RWPE1 (cell line): ENCODE measurements at places on chromosomes 3 and 15.
A peak's percentile ranks its signal among the peaks of the same experiment; 100 is the strongest.

DNA sequence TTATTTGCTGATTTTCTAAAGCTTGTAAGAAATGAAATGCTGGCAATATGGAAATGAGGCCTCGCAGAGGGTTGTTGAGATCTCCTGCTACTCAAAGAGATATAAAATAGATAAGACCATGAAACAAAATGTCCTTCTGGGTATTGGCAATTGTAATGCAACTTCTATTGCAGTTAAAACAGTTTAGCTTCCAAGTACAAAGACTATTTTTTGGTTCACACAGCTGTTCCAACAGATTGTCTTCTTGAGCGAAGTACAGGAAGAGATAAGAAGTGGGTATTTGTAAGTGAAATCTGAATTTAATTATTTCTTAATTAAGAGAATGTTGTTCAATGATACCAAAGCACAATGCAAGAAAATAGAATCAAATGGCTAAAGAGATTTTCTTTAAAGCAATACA lies 801.5 kb upstream of the GBE1 start:
- no peak for DNase-seq

- no peak for DNase-seq
These were observed 55.2 kb downstream of the IQSEC1 start for GRCh38 chr3:13018043-13018451.

DNA sequence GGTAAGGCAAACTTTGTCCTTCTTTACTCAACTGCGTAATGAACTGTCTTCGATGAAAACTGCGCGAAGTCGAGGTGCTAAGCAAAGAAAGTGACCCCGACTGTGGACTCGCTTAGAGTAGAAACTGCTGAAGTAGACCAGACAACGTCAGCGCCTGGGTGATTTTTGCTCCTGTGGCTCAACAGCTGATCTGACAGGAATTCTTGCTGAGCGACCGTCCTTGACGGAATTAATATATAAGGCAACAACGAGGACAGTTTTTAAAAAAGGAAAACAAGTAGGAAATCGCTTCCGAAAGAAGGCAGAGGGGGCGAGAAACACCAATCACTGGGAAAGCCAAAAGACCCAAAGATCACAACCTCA lies 541 bp downstream of the RPS27L start:
- DNase-seq, result peak; percentile 30

DNA sequence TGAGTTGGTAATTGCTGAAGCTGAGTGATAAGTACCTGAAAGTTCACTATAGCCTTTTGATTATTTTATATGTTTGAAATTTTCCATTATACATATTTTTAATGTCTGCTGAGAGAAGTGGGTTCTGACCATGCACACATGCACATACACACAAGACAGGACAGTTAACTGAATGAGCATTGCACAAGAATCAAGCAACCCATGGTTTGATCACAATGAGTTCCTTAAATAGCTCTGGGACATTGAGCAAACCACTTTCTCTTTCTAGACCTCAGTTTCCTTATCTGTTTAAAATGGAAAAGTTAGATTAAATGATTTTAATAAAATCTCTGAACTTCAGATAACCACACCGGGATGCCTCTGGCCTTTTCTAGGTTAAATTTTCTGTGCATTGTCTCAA lies 26.7 kb downstream of the SNTN start:
- no peak for DNase-seq

- DNase-seq, result no peak
These were observed 418.6 kb downstream of the TUSC7 start for GRCh38 chr3:117128133-117128532.

- no peak for DNase-seq
These were observed 157.6 kb downstream of the OR4M2 start for GRCh38 chr15:22237891-22238275.

DNA sequence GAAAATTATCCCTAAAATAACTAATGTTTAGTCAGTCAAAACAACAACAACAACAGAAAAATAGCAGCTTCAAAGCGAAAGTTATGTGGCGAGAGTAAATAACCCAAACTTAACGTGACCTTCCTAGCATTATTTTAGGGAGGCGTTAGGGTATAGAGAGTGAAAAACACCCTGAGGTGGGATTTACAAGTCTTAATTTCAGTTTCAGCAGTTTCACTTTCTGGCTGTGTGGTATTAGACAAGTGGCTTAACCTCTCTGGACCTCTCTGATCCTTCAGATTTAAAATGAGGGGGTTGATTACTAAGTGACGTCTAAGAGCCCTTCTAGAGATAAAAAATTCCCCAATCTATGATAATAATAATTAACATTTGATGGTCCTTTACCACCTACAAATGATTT lies 291.2 kb downstream of the ZBTB20 start:
- DNase-seq, result no peak

- no peak for DNase-seq
These were observed 783.6 kb downstream of the PDCD6IP start for GRCh38 chr3:34582055-34582454.

DNA sequence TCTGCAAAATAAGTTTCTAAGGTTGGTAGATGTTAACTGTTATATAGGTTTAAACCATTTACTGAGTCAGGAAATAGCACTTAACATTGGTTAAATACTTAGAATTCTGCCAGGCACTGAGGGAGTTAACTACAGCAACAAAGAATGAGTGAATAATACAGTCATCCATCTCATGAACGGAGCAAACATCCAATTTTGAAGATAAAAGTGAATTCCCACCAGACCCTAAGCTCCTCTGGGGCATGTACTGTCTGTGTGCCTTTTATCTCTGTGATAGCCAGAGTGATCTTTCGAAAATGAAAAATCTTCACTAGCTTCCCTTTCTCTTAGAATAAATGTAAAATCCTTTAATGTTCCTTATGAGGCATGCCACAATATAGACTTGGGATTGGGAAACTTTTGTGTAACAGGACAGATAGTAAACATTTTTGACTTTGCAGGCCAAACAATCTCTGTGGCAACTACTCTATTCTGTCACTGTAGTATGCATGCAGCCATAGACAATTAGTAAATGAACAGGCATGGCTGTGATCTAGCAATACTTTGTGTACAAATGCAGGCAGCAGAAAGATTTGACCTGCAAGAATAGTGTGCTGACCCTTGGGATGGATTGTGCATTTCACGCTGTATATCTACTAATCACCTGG lies 294.5 kb upstream of the LMCD1 start:
- DNase-seq, result no peak

- DNase-seq, result no peak
These were observed 507.7 kb downstream of the IGSF11 start for GRCh38 chr3:118526758-118527513.

- DNase-seq, result no peak
These were observed 33.7 kb downstream of the PSTPIP1 start for GRCh38 chr15:77028451-77029165.

- DNase-seq, result peak; percentile 57
These were observed 62.2 kb upstream of the AKAP13 start for GRCh38 chr15:85318048-85318731.

DNA sequence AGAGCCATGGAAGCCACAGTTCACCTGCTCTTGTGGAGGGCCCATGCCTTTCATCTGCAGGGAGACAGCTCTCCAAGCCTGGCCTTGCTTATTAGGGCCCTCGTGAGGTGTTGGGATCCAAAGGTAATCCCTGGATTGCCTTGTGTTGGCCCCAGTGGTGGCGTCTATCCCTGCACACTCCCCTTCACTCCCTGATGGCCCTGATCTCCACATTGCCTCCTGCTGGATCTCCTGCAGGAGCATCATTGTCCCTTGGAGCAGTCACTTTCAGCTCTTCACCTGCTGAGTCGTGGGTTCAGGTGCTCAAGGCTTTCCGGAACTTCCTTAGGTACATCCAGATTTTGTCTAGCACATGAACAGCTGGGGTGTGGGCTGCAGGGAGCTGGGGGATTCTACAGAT lies 7.0 kb downstream of the PPCDC start:
- no peak for DNase-seq

- DNase-seq, result no peak
These were observed 115.8 kb downstream of the DUT start for GRCh38 chr15:48447058-48447457.

GRCh38 chr15:60544581-60545264 lies 65.8 kb upstream of the ICE2 start:
- DNase-seq, result no peak

- no peak for DNase-seq
These were observed 349.4 kb upstream of the TPRG1 start for GRCh38 chr3:188822411-188822810.

- no peak for DNase-seq
These were observed 1354.1 kb upstream of the EPHA6 start for GRCh38 chr3:95460274-95460673.

DNA sequence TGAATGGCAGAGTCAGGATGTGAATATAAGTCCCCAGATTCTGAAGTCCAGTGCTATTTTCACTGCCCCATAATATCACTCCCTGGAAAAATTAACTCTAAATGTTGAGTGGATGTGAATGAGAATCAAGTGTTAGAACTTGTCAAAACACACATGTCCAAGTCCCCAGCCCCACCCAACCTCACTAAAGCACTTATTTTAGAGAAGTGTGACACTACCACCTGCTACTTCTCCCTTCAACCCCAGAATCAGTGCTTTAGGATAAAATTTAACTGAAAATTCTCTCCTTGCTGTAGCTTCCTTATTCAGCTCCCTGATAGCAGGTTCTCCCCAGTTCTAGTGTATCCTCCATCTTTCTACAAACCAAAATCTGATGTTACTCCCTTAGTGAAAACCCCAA lies 35.8 kb downstream of the HERC1 start:
- no peak for DNase-seq

GRCh38 chr3:161310649-161311423 lies 60.5 kb downstream of the SPTSSB start:
- no peak for DNase-seq

DNA sequence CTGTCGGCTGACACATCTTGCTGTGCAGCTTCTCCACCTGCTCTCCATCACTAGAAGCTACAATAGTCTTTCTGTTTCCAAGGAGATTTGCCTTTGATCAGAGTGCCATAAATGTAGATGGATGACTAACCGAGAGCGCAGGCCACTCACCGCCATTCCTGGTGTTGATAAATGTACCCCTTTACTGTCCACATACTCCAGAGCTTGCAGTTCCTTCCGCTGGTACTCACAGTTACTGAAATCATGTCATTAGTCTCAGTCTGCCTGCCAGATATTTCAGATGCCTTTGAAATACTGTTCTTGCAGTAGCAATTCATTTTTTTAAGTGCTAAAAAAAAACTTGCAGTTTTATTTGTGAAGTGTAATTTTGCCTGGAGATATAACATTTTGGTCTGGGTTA lies 72.3 kb downstream of the BLM start:
- DNase-seq, result no peak

- DNase-seq, result no peak
These were observed 136.9 kb upstream of the PFN2 start for GRCh38 chr3:150107429-150108175.

DNA sequence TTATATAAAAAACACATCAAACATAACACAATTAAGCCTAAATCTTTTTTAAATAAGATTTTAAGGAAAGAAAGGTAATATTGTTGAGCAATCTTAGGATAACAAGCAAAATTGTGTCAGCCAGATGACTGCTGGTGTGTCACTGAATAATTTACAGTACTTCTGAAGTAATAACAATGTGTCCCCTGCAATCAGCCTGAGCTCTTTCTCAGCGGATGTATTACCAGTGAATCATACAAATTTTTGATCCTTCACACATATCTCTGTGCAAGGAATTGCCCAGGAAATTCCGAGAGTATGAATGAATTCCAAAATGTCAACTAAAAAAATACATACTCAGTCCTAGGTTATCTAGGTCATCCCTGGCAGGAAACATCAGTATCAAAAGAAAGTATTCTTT lies 76.6 kb upstream of the PTX3 start:
- peak; percentile 69 for DNase-seq

DNA sequence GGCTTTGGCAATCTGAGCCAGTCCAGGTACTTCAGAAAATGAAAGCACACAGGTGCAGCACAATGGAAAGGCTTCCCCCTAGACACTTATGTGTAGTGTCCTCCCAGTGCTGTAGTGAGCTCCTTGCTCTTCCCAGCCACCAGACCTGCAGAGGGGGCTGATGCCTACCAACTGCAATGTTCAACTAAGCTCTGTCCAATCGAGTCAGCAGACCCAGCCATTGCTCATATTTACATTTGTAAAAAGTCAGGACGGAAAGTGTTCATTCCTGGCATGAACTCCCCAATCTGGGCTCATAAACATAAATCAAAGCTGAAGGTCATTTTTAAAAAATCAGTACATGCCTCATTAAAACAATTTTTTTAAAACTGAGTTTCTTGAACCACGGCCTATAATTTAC lies 73.0 kb downstream of the FOXP1 start:
- no peak for DNase-seq

- no peak for DNase-seq
These were observed 10.3 kb downstream of the PDZRN3 start for GRCh38 chr3:73614419-73614818.

DNA sequence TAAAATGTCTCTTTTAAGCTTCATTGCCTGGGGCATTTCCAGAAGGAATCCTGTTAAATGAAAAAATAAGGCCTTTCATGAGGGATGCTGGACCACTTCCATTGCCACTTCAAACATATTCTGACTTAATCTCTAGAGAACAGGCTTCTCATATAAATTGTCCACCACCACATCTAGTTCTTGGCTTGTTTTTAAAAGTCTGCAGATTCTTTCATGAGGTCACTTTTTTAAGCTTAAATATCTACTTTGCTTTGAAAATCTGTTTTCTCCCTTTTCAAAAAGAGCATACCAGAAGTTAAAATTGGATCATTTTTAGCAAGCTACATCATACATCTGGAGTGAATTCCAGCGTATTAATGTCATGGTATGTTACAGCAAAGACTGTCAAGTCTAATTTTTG lies 131.6 kb downstream of the C3orf70 start:
- no peak for DNase-seq

- DNase-seq, result no peak
These were observed 477.1 kb upstream of the KCNMB2 start for GRCh38 chr3:178059119-178059518.

GRCh38 chr3:121649645-121650044 lies 11.1 kb downstream of the HCLS1 start:
- DNase-seq, result peak; percentile 27

GRCh38 chr3:60759439-60759838 lies 491.8 kb downstream of the FHIT start:
- DNase-seq, result no peak

GRCh38 chr3:111937871-111938270 lies 41.0 kb upstream of the ABHD10 start:
- no peak for DNase-seq

GRCh38 chr3:137854533-137855261 lies 90.6 kb downstream of the SOX14 start:
- no peak for DNase-seq

- DNase-seq, result no peak
These were observed at the start of gene CCDC54 for GRCh38 chr3:107377151-107377550. TSS of gene CCDC54 (plus strand) at chr3:107377439. CDS start at chr3:107377588, 149 bp downstream.
